Pons (tissue), 1 donor: ENCODE measurements at places on chromosomes 16 and 17.

GRCh38 chr17:29143894-29144293 is 36.3 kb downstream of the MYO18A start:
- DNase-seq: peak; percentile 75

- DNase-seq: no peak
Observed at GRCh38 chr17:50397919-50398285, 579 bp upstream of the LRRC59 start.

GRCh38 chr17:63124536-63124935 is 158.5 kb downstream of the TANC2 start:
- no peak for DNase-seq

DNA sequence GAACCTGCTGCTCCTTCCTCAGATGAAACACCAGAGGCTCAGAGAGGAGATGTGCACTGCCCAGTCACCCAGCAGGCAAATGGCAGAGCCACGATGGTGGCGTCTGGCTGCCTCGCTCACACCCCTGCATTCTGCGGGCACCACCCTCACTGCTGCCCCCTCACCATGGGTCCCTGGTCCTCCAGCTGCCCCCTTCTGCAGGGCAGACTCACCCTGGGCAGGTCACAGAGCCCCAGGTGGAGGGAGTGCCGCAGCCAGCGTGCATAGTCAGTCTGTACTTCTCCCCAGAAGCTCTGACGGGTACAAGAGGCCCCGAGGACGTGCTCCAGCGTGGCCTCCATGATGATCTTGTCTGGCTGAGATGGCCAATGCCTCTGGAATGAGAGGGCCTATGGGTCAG is 52.9 kb downstream of the RMI2 start:
- no peak for DNase-seq

DNA sequence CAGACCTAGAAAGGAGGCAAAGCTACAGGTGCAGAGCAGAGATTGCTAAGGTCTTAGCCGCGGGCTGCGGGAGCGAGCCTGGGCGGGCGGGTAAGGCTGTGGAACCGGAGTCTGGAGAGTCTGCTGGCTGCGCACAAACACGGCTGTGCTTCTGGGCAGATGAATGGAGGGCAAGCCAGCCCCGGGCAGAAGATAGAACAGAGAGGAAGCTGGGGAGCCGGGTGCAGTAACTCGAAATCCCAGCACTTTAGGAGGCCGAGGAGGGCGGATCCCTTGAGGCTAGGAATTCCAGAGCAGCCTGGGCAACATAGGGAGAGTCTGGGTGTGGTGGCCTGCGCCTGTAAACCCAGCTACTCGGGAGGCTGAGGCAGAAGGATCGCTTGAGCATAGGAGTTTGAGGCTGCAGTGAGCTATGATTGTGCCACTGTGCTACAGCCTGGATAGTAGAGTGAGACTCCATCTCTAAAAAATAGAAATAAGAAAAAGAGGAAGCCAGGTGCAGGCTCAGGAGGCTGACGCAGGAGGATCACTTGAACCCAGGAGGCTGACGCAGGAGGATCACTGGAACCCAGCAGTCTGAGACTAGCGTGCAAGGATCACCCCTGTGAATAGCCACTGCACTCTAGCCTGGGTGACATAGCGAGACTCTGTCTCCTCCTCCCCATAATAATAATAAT is 56.3 kb downstream of the PITPNC1 start:
- no peak for DNase-seq

GRCh38 chr16:78877114-78877655 is 723.4 kb downstream of the MAF start:
- DNase-seq: no peak

GRCh38 chr17:74565126-74565525 is 2.2 kb downstream of the CD300H start:
- DNase-seq: no peak

- peak; percentile 78 for DNase-seq
Observed at GRCh38 chr17:34434052-34434451, 71.0 kb upstream of the CCL1 start.

GRCh38 chr17:5361426-5361825 is 58.0 kb downstream of the NUP88 start:
- no peak for DNase-seq

GRCh38 chr17:72751746-72752145 is 340.7 kb downstream of the SLC39A11 start:
- DNase-seq: no peak

DNA sequence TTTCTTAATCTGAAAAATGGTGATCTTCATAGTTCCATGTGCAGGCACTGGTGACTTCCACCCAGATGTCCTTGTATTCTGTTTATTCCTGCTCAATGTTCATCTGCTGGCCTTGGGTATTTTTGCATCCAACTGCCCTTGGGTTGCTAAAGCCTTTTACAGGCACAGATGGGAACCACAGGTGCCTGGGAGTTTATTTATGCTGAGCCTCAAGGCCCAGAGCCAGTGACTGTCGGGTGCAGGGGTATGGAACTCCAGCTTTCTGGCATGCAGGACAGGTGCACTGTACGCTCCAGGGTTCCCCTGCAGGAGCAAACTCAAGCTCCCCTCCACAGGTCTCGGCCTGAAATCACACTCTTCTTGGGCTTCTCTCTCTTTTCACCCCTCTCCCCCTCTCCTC is 22.3 kb downstream of the DYNLRB2 start:
- DNase-seq: no peak

DNA sequence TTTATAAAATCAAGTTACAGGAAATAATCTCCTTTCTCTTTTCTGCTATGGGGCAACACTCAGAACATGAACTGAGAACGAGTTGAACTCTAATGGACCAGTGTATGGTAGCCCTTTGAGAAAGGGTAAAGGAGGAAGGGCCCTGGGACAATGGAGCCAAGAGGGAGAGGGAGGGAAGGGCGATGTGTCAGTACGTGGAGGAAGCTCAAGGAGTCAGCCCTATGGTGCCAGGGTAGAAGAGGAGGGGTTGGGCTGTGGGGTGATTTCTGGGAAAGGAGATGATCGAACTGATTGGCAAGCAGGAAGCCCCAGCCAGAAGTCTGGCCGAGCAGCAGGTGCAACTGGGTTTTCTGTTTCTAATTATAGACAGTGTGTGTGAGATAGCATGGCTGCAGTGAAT is 4.3 kb upstream of the WIPI1 start:
- no peak for DNase-seq

DNA sequence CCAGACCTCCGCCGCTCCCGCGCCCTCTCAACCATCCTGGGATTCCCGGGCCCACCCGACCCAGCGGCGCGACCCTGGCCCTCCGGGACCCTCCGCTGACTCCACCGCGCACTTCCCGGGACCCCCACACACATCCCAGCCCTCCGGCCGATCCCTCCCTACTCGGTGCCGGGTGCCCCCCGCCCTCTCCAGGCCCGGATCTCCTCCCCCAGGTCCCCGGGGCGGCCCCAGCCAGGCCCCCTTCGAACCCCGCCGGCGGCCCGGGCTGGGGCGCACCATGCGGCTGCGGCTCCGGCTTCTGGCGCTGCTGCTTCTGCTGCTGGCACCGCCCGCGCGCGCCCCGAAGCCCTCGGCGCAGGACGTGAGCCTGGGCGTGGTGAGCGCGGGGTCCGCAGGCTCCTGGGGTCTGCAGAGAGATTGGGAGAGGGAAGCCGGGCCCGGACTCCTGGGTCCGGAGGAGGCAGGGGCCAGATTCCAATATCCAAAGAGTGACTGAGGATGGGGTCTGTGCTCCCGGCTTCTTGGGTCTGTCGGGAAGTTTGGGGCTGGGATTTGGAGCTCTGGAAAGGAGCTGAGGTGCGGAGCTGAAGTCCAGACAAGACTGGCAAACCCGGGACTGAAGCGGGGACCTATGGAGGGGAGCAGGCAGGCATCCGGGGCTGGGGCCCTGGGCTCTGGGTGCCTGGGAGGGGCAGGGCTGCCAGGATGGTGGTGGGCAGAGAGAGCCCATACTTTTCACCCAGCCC is 453 bp downstream of the MMP25 start:
- no peak for DNase-seq

- DNase-seq: peak; percentile 59
Observed at GRCh38 chr17:51590071-51590656, 329.8 kb downstream of the UTP18 start.

- no peak for DNase-seq
Observed at GRCh38 chr17:36750316-36750885, 149.0 kb downstream of the MRM1 start.

DNA sequence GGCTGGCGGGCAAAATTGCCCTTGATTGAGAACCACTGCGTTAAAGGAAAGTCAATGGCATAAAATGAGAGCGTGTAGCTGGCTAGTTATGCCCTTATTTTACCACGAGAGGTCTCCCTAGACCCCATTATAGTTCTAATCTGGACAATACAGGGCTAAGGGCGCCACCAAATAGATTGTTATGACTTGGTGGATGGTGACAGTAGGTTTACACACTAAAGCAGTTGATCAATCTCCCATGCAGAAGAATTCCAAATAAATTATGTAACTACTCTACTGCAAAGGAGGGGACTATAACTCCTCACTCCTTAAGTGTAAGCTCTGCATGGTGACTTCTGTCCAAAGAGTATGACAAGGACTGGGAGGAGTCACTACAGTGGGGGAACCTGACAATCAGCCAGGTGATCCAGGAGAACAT is 20.4 kb upstream of the YPEL2 start:
- DNase-seq: peak; percentile 92

DNA sequence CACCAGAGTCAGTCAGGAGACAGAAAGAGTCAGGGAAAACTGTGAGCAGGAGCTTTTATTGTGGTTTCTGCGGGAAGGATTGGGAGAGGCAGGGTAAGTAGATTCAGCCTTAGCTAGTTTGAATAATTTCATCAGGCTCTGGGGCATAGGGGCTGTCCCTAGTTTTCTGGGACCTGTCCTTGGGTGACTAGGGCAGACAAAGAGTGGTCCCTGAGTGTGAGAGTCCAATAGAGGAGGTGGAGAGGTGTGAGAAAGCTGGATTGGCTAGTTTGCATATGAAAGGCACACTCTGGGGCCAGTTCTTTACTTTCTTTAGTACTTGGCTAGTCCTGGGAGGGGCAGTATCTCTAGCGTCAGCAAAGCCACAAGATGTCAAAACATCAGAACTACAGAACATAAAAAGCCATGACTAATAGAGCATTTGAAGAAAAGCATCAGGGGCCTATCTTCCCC is 255.6 kb downstream of the HS3ST3A1 start:
- no peak for DNase-seq

- DNase-seq: no peak
Observed at GRCh38 chr17:54085934-54086333, 263.2 kb downstream of the KIF2B start.
